ENCODE measurements at places on chromosomes 4 and X.

GRCh38 chrX:71143508-71143907 is 1.1 kb upstream of the NLGN3 start:
- no peak for DNase-seq

GRCh38 chrX:119602701-119603255 is 3.4 kb downstream of the NKRF start:
- no peak for DNase-seq

- no peak for DNase-seq
These were observed 52.1 kb upstream of the GRID2 start for GRCh38 chr4:92251711-92252110.

DNA sequence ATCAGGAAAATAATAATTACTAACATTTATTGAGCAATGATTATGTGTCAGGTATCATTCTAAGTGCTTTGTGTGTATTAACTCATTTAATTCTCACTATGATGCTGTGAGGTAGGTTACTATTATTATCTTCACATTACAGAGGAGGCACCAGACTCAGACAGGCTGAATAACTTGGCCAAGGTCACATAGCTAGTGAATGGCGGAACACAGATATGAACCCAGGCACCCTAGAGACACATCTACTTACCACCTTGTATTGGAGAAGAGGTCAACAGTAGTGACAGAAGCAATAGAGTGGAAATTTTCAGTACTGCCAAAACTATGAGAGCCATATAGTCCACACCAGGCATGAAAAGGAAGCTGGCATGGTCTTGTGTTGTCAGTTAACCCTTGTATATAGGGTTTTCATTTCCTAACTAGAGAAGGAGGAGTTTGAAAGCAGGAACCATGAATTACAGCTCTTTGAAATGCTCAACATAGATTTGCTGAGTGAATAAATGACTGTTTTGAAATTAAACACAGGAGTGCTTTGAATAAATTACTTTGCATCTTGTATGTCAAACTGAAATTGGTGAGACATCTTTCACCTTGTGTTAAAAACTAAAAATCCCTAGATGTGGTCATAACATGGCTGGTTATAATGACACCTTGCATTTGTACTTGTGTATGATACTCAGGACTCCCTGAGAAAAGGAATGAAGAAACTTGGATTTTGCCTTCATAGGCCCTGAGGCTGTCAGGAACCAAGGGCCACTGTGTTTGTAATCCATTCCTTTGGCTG is 71.8 kb downstream of the RTL9 start:
- no peak for DNase-seq

- no peak for DNase-seq
These were observed 67.2 kb downstream of the RPS3A start for GRCh38 chr4:151166636-151167035.

- no peak for DNase-seq
These were observed 735.4 kb downstream of the FSTL5 start for GRCh38 chr4:161428180-161428965.

GRCh38 chrX:100870527-100870926 is 3.6 kb downstream of the NOX1 start:
- no peak for DNase-seq

Measured in activated CD4-positive, CD25-positive, alpha-beta regulatory T cell treated with anti-CD3 and anti-CD28 coated beads, Interleukin-2, amount 50 U/mL, for 16 hours (primary cell).